ENCODE measurements at places on chromosomes 5 and 9. TPM values are rescaled to one million over a fixed set of nuclear protein-coding genes. Genes with fewer than 3 reads are reported as not detected.

ARHGEF39 gene
- 15.6 TPM for total RNA-seq

- no peaks in the 10 kb centered on the region for H3K36me3 ChIP-seq
- no peak overlapping the region for H3K4me3 ChIP-seq
- H3K4me1 ChIP-seq, result peaks cover 42% of the 10 kb centered on the region
- H3K27me3 ChIP-seq, result no peaks in the 10 kb centered on the region
Measured at GRCh38 chr9:129458663-129459546, 162.0 kb downstream of the C9orf50 start.

- DNase-seq, result no peak
- H3K27me3 ChIP-seq, result no peaks in the 10 kb centered on the region
- H3K4me3 ChIP-seq, result no peak overlapping the region
- no peaks in the 10 kb centered on the region for H3K36me3 ChIP-seq
Measured at GRCh38 chr5:87649455-87649854, 236.7 kb upstream of the CCNH start.

HAPLN1 gene
- total RNA-seq, result not detected

DNA sequence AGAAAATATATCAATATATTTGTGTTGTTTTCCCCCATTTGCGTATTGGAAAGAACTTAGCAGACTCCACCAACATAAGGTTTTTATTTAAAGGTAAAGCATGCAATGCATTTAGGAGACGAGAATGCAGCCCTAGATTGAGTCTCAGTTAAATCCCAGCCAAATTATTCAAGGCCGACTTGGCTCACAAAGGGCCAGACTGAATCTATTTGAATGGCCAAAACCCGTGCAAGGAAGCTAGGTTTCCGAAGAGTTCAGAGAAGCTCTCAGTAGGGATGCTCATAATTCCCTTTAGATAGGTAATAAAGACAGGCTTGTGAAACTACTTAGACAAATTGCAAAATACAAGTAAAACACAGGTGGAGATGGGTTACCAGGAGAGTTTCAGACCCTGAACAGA is 520.3 kb downstream of the CDH9 start:
- DNase-seq, result no peak
- H3K27ac ChIP-seq, result no peak overlapping the region
- H3K4me1 ChIP-seq, result no peaks in the 10 kb centered on the region

- H3K27me3 ChIP-seq, result peaks cover 39% of the 10 kb centered on the region
- H3K27ac ChIP-seq, result no peak overlapping the region
- H3K36me3 ChIP-seq, result no peaks in the 10 kb centered on the region
- no peaks in the 10 kb centered on the region for H3K4me1 ChIP-seq
- H3K4me3 ChIP-seq, result no peak overlapping the region
Measured at GRCh38 chr5:194102-194501, 2.8 kb downstream of the LRRC14B start.

GRCh38 chr9:74666625-74667316 is 169.6 kb downstream of the RORB start:
- no peak overlapping the region for H3K4me3 ChIP-seq
- DNase-seq, result no peak
- H3K27me3 ChIP-seq, result no peaks in the 10 kb centered on the region
- H3K4me1 ChIP-seq, result no peaks in the 10 kb centered on the region

DNA sequence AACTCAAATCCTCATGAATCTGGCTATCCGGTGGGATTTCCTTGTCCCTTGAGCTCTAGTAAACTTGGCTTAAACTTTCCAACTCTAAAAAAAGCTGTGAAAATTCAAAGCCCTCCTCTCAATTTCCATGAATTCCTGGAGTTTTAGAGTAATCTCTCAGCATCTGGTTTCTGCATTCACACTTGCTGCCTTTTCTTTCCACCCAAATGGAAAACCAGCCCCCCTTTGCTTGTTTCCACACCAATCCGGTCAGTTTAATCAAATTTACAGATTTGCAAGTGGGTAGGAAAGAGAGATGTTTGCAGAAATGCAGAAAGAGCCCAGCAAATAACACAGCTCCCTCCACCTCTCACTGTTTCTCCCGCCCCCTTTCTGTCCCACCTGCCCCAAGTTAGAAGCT is 91.1 kb downstream of the ENC1 start:
- DNase-seq, result no peak
- no peaks in the 10 kb centered on the region for H3K36me3 ChIP-seq
- H3K4me3 ChIP-seq, result no peak overlapping the region
- no peak overlapping the region for H3K27ac ChIP-seq

DNA sequence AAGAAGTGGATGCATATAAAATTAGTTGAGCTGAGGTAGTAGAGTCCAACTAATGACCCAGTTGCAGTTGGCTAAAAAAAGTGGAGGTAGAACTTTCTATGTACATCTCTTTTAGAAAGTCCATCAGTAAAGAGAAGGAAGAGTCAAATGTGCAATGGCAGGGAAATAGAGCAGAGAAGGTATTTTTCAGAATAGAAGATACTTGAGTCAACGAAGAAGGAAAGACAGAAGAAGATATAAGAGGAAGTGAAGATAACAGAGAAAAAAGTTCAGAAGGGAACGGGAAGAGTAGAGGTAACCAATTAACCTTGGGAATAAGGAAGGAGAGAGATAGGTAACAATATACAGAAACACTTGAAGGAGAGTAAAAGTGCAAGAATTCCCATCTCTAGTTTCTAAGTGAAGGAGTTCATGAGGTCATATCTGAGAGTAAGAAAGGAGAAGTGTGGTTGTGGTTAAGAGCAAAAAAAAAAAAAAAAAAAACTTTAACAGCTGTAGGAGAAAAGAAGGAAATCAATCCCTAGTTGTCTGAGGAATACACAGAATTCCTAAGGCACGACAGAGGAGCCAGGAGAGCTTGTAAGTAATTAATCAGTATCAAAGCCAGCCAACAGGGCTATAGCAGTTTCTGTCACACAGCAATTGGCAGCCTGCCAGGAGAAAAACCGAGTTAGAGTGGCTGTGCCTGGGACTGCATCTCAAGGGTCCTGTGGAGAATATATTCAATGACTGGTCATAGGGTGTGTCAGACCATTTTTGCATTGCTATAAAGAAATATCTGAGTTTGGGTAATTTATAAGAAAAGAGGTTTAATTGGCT is 61.0 kb downstream of the ARL15 start:
- no peak overlapping the region for H3K4me3 ChIP-seq
- H3K36me3 ChIP-seq, result no peaks in the 10 kb centered on the region
- no peak overlapping the region for H3K27ac ChIP-seq

GRCh38 chr5:181037365-181037861 is 2.7 kb upstream of the BTNL9 start:
- no peak overlapping the region for H3K4me3 ChIP-seq
- no peaks in the 10 kb centered on the region for H3K36me3 ChIP-seq
- H3K27me3 ChIP-seq, result peaks cover 98% of the 10 kb centered on the region
- DNase-seq, result no peak
- no peak overlapping the region for H3K27ac ChIP-seq
- no peaks in the 10 kb centered on the region for H3K4me1 ChIP-seq

SPATA31A3 gene
- not detected for total RNA-seq

CMBL gene
- 286 TPM for total RNA-seq

DNA sequence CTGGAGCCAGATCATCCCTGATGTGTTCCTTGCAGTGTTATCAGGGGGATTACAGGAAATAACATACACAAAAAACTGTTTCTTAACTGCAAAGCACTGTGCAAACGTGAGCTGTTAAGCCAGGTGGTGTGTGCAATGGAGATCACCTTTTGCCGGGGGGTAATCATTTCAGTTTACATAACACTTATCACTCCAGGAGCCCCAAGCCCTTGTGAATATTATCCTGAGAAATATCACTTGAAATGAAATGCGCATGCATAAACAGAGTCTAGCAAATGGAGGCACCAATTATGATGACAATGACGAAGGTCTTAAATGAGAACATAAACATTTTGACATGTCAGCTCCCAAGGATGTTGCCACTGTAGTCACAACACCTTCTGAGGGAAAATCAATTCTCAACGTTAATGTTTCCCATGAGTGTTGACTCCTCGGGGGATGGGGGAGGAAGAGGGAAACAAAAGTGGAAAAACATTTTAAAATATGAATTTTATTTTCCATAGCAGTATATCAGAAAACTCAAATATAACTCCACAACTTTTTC is 54.5 kb upstream of the RAD23B start:
- no peaks in the 10 kb centered on the region for H3K27me3 ChIP-seq
- H3K27ac ChIP-seq, result no peak overlapping the region
- no peak for DNase-seq
- no peaks in the 10 kb centered on the region for H3K4me1 ChIP-seq

KCTD16 gene
- 0.33 TPM for total RNA-seq

- no peak overlapping the region for H3K27ac ChIP-seq
- H3K4me3 ChIP-seq, result no peak overlapping the region
- H3K4me1 ChIP-seq, result no peaks in the 10 kb centered on the region
- H3K27me3 ChIP-seq, result no peaks in the 10 kb centered on the region
Measured at GRCh38 chr9:111102793-111103464, 64.7 kb upstream of the LPAR1 start.

DNA sequence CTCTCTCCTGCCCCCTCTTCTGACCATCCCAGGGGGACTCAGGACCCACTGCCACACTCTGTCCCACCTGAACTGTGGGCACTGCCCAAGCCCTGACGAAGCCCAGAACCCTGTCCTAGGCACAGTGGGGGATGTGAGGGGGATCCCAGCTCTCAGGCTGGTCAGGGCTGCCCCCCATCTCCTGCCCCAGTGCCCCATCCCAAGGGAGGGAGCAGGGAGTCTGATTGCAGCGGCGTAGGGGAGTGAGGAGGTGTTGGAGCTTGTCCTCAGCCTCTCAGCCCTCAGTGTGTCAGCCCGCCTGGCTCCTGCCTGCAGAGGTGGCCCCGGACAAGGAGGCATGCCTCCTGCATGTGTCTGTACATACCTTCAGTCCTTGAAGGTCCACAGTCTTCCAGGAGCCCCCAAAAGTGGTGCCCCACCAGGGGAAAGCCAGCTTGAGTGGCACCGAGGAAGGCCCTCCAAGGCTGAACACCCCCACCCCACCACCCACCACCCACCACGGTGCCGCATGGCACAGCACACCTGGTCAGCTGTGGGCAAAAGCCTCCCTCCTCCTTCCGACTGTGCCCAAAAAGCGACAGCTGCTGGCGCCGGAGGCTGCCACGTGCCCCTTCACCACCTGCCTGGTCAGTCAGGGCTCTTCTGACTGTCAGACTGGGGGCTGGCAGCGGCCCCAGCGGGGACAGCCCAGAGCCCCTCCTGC is 930 bp downstream of the SARDH start:
- H3K36me3 ChIP-seq, result no peaks in the 10 kb centered on the region
- H3K4me1 ChIP-seq, result no peaks in the 10 kb centered on the region
- no peak overlapping the region for H3K4me3 ChIP-seq
- peaks cover 31% of the 10 kb centered on the region for H3K27me3 ChIP-seq

- H3K4me1 ChIP-seq, result no peaks in the 10 kb centered on the region
- H3K27ac ChIP-seq, result no peak overlapping the region
- H3K27me3 ChIP-seq, result no peaks in the 10 kb centered on the region
- DNase-seq, result no peak
Measured at GRCh38 chr5:98839469-98840383, 66.3 kb downstream of the RGMB start.

CD14 gene
- 0.35 TPM for total RNA-seq

PTGDS gene
- 1.7 TPM for total RNA-seq

DOCK8 gene
- 8.1 TPM for total RNA-seq

ITGA1 gene
- 3.0 TPM for total RNA-seq

DNA sequence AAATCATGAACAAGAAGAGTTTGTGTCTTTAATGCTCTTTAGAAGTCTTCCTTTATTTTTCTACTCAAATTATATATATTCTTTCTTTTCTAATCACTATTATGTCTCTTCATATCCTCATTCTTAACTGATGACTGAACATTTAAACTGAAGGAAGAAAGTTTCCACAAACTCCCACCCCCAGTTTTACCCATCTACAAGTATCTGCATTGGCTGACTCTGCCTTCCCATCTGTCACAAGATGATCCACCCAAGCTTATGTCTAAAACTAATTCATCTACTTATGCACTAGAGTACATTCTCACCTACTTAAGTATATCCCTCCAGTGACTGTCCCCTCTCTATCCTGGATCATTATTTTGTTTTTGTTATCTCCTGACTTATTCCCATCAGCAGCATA is 344.5 kb downstream of the PRR16 start:
- H3K27me3 ChIP-seq, result no peaks in the 10 kb centered on the region
- H3K4me1 ChIP-seq, result no peaks in the 10 kb centered on the region
- no peak overlapping the region for H3K4me3 ChIP-seq
- no peak overlapping the region for H3K27ac ChIP-seq
- no peaks in the 10 kb centered on the region for H3K36me3 ChIP-seq
- DNase-seq, result no peak

GRCh38 chr5:108081707-108082106 is 300.2 kb downstream of the FBXL17 start:
- no peaks in the 10 kb centered on the region for H3K4me1 ChIP-seq
- H3K27ac ChIP-seq, result no peak overlapping the region
- no peaks in the 10 kb centered on the region for H3K27me3 ChIP-seq
- H3K4me3 ChIP-seq, result no peak overlapping the region
- no peaks in the 10 kb centered on the region for H3K36me3 ChIP-seq

LRRC26 gene
- total RNA-seq, result 2.3 TPM

DNA sequence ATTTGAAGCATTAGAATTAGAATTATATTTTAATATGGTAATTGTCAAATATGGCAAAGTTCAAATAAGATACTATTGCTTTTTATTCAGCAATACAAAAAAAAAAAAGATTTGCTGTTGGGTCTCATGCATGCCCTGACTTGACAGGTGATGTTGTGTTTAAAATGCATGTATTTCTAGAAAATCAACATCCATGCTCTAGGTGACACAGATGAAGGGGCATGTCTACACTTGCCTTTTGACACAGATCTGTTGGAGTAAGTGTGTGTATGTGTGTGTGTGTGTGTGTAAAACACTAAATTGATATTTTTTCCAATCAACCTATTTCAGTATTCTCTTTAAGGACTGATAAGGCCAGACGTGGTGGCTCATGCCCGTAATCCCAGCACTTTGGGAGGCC is 38.1 kb upstream of the SMARCA2 start:
- no peak overlapping the region for H3K4me3 ChIP-seq
- H3K27me3 ChIP-seq, result no peaks in the 10 kb centered on the region
- H3K36me3 ChIP-seq, result no peaks in the 10 kb centered on the region
- H3K4me1 ChIP-seq, result no peaks in the 10 kb centered on the region
- DNase-seq, result no peak

DNA sequence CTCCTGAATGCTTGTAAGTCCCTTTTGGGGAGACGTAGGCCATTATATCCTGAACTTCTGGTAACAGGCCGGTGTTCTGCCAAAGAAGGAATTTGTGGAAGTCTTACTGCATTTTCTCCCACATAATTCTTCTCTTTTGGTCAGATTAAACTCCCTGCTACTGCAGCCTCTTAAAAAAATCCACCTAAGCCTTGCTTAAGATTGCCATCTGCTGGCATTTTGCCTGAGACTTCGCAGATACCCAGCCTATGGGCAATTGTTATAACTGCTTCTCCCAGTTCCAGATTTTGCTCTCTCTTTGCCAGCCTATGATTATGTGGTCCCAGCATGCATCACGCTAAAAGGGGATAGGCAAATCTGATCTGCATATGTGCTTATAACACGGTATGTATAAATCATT is 391.6 kb upstream of the CHD1 start:
- no peak overlapping the region for H3K27ac ChIP-seq
- DNase-seq, result no peak
- no peak overlapping the region for H3K4me3 ChIP-seq
- no peaks in the 10 kb centered on the region for H3K27me3 ChIP-seq
- no peaks in the 10 kb centered on the region for H3K36me3 ChIP-seq

FAM81B gene
- 5.0 TPM for total RNA-seq
